ENCODE measurements at places on chromosomes 7 and 10.

- DNase-seq = no peak
These were observed 88.1 kb downstream of the UNCX start for GRCh38 chr7:1320616-1321240.

DNA sequence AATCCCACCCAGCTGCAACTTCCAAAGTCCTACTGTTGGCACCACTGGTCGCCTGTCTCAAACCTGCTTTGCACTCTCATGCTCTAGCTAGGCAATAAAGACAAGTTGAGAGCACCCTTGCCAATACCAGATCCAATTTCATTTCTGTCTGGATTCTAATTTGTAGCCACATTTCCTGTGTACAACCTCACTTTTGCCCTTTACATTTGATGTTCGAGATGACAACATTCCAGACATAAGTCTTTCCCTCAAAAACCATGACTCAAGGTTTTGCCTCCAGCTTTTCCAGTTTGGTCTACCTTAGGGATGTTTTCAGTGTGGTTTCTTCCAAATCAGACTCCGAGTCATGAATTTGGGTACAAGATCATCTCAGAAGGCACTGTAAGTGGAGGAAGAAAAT is 309.0 kb downstream of the GPAM start:
- no peak for DNase-seq

- no peak for DNase-seq
These were observed 663.6 kb downstream of the PCDH15 start for GRCh38 chr10:54137396-54137795.

DNA sequence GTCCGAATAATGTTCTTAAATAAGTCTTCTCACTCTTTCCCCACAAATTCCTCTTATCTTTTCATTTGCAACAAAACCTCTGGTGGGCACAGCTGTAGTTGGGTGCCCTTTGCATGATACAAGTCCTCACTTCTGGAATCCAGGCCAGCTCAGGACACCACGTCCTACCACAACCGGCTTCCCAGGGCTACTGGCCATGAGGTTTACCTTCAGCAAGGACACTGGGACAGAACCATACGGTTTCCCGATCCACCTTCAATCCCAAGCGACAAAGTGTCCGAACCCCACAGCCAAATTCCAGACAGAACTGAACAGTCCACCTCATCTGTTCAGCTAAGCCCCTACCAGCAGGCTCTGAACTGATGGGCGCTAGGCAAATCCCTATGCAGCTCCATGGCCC is 174.6 kb downstream of the FAM107B start:
- DNase-seq = no peak

DNA sequence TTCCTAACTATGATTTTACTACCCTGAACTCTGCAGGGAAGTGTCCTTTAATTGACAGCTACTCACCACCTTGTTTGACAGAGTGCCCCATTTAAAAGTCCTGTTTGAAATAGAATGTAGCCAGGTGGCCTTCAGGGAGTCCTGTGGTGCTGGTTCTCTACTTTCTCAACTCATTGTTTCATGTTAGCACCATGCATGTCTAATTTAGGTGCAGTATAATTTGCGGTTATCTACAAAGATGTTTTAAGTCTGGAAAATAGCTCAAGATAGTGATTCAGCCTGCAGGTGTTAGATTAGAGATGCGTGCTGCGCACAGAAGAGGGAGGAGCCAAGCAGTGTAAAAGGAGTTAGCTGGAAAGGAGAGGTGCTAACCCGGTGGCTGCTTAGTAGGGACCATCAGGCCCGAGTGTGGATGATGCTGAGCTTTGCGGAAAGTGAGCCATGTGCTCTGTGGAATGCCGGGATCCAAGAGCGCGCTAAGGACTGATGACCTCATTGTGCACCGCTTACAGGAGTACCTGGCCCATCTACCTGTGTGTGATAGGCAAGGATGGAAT is 1.2 kb downstream of the CCM2 start:
- DNase-seq = no peak

GRCh38 chr10:69721690-69722310 is 79.9 kb upstream of the COL13A1 start:
- DNase-seq = no peak

DNA sequence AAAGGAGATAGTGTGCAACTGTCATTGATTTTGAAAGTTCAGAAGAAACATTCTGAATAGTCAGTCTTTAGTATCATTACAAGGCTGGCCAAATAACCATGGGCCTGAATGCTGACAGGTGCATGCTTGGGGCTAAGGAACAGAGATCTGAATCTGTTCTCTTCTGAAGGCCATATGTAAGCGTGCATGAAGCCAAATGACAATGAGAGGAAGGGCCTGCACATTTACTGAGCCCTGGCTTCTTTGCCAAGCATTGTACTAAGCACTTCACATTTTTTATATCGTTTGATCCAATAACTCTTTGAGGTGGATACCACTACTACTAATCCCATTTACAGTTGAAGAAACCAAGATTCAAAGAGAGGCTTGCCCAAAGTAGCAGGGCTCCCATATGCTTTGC is 22.5 kb upstream of the TIAL1 start:
- no peak for DNase-seq

GRCh38 chr7:75966190-75966961 is 28.0 kb downstream of the TMEM120A start:
- DNase-seq = peak; percentile 50

GRCh38 chr7:130853503-130854279 is 119.7 kb upstream of the KLF14 start:
- no peak for DNase-seq

- no peak for DNase-seq
These were observed 212.1 kb upstream of the GRB10 start for GRCh38 chr7:50994753-50995319.

DNA sequence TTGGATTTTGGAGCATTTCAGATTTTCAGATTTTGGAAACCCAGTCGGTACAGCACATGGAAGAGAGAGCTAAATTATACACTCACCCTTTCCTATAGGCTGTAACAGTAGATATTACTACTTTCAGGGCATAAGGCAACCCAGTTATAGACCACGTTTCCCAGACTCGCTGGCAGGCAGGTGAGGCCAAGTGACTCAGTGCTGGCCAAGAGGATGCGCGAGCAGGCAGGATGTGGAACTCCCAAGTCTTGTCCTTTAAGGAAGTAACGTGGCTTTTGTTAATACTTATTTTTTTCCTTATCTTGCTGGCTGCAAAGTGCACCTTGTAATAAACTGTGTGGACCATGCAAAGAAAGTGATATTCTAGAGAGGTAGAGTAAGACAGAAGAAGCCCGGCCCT is 1160.1 kb downstream of the GATA3 start:
- no peak for DNase-seq

Data from mucosa of gallbladder (tissue), 1 donor.